ENCODE measurements at places on chromosomes 3 and 15.

GRCh38 chr15:57245130-57245529 is 131.2 kb upstream of the CGNL1 start:
- no peak for DNase-seq

DNA sequence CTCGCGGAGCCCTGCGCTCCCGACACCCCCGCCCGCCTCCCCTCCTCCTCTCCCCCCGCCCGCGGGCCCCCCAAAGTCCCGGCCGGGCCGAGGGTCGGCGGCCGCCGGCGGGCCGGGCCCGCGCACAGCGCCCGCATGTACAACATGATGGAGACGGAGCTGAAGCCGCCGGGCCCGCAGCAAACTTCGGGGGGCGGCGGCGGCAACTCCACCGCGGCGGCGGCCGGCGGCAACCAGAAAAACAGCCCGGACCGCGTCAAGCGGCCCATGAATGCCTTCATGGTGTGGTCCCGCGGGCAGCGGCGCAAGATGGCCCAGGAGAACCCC is 464 bp downstream of the SOX2 start:
- no peak for DNase-seq

- no peak for DNase-seq
Measured at GRCh38 chr3:107870943-107871638, 219.7 kb downstream of the CD47 start.

- no peak for DNase-seq
Measured at GRCh38 chr3:13723676-13724207, 156.1 kb downstream of the WNT7A start.

GRCh38 chr15:71455107-71455506 is 339.8 kb downstream of the THSD4 start:
- DNase-seq = no peak

- DNase-seq = no peak
Measured at GRCh38 chr15:48002767-48003166, 118.0 kb upstream of the SLC24A5 start.

- DNase-seq = no peak
Measured at GRCh38 chr3:40008796-40009195, 199.4 kb downstream of the MYRIP start.

GRCh38 chr3:96267577-96267976 is 546.8 kb upstream of the EPHA6 start:
- DNase-seq = no peak

DNA sequence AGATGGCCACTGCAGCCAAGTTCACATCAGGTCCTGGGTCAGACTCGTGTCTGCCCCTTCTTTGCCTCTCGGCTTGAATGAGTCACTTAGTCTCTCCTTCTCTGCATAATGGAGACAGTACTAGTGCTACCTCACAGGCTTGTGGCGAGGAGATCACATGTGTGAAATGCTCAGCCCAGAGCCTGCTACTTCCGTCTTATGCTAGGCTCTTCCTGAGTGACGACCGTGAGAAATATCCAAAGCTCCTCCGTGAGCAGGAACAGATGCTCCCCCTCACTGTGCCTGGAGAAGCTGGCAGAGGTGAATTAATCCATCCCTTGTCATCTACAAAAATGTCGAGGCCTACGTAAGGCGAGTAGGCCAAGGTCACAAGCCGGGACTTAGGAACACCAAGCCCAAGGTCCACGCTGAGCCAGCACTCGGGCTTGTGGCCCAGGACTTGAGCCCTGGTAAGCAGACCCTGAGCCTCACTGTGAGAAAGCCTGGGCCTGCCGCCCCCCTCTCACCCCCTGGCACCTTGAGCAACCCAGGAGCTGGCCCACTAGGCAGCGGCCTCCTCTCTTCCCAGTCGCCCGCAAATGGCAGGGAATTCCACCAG is 17.9 kb downstream of the PAK6 start:
- DNase-seq = no peak

DNA sequence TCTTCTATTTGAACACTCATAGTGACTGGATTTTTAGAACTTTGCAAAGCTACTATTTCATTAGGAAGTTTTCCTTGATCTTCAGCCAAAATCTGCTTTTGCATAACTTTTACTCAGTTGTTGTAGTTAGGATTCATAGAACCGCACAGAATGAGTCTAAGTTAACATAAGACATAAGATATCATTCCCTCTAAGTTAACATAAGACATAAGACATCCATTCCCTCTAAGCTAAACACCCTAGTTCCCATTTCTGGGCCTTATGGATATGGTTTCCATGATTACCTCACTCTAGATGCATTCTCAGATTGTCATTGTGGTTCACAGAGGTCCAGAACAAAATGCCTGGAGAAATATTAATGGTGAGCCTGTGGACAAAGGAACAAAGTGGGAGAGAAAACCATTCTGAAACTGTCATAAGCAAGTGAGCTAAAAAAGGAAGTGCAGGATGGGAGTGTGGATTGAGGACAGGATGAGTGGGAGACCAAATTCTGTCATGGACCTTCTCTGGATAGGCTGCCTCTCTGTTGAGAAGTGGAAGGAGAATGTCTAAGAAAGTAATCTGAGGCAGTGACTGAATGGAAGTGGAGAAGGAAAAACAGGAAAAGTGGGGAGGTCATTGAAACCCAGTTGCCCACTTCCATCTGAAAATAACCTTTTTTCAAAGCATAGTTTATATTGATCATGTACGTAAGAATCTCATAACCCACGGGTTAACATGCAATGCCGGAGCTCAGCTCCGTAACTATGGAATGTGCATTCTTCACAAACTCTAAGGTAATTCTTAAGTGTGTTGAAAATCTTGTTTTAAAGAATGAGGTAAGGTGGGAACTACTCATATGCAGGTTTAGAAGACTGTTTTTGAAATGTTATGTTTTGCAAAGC is 37.4 kb upstream of the SECISBP2L start:
- no peak for DNase-seq

GRCh38 chr3:42213417-42213816 is 52.6 kb downstream of the CCK start:
- no peak for DNase-seq

Measured in activated T-helper 1 cell treated with Interleukin-2 at 50 U/mL for 16 hours (primary cell).